A673 (cell line): ENCODE measurements at places on chromosomes 11 and 22.

DNA sequence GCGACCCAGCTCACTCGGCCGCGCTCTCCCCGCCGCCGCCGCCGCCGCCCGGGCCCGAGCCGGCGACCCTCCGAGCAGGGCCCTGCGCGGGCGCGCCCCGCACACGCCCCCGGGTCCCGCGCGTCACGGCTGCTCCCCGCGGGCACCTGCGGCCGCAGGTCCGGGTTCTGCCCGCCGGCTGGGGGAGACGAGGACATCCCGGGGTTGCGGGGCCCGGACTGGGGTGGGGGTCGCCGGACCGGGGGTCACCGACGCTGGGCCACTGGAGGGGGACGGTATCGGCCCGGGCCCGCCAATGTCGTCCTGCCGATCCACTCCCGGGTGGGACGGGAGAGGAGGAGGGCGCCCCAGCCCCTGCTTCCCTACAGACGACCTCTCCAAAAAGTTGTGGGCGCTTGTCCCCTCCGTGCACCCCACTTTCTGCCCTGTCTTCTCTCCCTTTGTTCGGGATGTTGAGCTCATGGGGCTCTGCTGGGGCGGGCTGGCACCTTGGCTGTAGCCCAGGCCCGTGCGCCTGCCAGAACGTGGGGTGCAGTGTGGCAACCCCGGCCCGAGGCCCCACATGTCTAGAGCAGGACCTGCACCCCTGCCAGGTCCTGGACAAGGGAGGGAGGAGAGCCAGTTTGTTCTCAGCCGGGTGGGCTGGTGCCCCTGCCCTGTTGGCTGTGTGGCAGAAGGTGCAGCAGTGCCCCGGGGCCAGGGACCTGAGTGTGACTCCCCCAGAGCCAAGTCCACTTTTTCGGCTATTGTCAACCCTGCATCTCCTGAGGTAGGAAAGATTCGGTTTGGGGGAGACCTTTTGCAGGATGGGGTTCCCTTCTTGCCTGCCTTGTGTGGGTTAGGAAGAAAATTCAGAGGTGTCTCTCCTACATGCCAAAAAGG is 40.2 kb upstream of the CELSR1 start:
- H3K27ac ChIP-seq: peak overlapping the region; percentile 62
- no peak for DNase-seq
- H3K36me3 ChIP-seq: no peaks in the 10 kb centered on the region
- H3K4me3 ChIP-seq: peak overlapping the region; percentile 64
- H3K4me1 ChIP-seq: peaks cover 50% of the 10 kb centered on the region

GRCh38 chr11:34214961-34215805 is 109.8 kb downstream of the NAT10 start:
- no peaks in the 10 kb centered on the region for H3K27me3 ChIP-seq
- DNase-seq: peak; percentile 46
- H3K4me3 ChIP-seq: no peak overlapping the region
- H3K36me3 ChIP-seq: no peaks in the 10 kb centered on the region
- no peak overlapping the region for H3K27ac ChIP-seq
- peaks cover 3% of the 10 kb centered on the region for H3K4me1 ChIP-seq

DNA sequence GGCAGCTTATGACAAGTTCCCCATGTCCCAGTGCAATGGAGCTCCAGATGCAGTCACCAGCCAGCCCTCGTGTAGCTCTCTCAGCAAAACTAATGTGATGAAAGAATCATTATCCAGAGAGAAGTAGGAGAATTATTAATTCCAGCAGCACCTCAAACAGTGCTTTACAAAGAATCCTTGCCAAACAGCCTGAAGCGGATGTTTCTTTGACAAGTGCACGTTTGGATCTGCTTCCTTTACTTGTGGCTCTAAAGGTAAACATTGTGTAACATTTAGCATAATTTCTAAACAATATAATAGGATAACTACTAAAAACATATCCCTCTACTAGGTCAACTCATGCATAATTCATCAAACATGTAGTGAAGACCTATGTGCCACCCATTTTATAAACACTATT is 197.0 kb downstream of the FAM181B start:
- no peak overlapping the region for H3K27ac ChIP-seq
- DNase-seq: no peak
- no peaks in the 10 kb centered on the region for H3K4me1 ChIP-seq

GRCh38 chr11:116787786-116788486 is at the start of gene ZPR1:
Gene ZPR1 (minus strand): TSS chr11:116788023. CDS start chr11:116787990, 33 bp downstream.
- peaks cover 36% of the 10 kb centered on the region for H3K36me3 ChIP-seq
- peak; percentile 84 for DNase-seq
- peak within 1 kb of the TSS; percentile 79 for H3K27ac ChIP-seq
- H3K4me1 ChIP-seq: peaks cover 4% of the 10 kb centered on the region
- peak within 1 kb of the TSS; percentile 94 for H3K4me3 ChIP-seq
- H3K27me3 ChIP-seq: no peaks in the 10 kb centered on the region

- DNase-seq: no peak
- H3K36me3 ChIP-seq: no peaks in the 10 kb centered on the region
- H3K4me3 ChIP-seq: no peak overlapping the region
- no peaks in the 10 kb centered on the region for H3K27me3 ChIP-seq
- no peaks in the 10 kb centered on the region for H3K4me1 ChIP-seq
Observed at GRCh38 chr11:5847711-5848110, 6.0 kb upstream of the OR52E6 start.
